ENCODE measurements at places on chromosomes 12 and 14.

- DNase-seq, result no peak
These were observed 153.8 kb upstream of the DDHD1 start for GRCh38 chr14:53306911-53307310.

GRCh38 chr12:21773806-21774205 is 700 bp downstream of the KCNJ8 start:
- DNase-seq, result no peak

GRCh38 chr12:78880078-78880477 is 15.5 kb downstream of the SYT1 start:
- no peak for DNase-seq

DNA sequence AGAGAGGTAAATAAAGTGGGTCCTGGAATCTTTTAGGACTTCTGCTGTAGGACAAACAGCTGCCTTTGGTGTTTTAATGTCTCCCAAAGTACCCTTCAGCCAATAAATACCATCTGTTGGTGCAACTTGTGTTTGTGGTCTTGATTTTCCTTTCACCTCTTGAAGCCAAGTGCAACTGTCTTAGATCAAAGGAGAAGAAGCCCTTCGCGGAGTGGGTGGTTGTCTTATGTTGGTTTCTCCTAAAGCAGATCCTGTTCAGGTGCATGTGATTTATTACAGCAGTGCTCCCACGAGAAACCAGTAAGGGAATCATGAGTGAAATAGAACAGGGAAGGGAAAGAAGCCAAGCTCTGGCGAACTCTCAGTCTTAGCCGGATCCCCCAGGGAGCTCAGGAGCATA is 27.7 kb downstream of the HRK start:
- no peak for DNase-seq

- no peak for DNase-seq
These were observed 56.6 kb downstream of the EID3 start for GRCh38 chr12:104360157-104360556.

- no peak for DNase-seq
These were observed 79.2 kb upstream of the CMKLR1 start for GRCh38 chr12:108418164-108418890.

DNA sequence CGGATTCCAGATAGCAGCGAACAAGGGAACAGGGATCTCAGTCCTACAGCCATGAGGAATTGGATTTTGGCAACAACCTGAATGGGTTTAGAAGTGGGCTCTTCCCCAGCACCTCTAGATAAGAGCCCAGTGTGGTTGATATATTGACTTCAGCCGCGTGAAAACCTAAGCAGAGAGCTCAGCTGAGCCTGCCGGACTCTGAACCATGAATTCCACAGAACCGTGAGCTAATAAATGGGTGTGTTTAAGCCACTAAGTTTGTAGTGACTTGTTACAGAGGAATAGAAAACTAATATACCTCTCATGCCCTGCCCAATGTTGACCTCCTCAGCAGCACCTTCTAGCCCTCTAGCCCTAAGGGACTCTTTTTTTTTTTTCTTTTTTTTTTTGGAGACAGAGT is 32.4 kb upstream of the TMED10 start:
- no peak for DNase-seq

DNA sequence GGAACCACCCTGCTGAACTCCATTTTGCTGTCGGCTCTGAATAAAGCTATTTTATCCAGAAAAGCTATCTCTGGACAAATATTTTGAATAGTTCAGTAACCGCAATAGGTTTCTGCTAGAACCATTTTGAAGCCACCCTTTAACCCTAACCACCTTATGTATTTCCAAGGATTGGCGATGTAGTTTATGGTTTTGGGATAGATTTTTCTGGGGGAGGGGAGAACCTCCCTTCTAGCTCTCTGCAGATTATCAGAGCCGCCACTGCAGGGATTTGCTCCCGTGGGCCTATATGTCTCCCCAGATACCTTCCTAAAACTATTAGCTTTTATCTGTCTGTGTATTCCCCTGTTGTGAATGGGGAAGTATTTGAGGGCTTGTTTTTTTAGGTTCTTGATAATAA is 1.8 kb upstream of the TUBA1B start:
- no peak for DNase-seq

- DNase-seq, result no peak
These were observed 86.3 kb downstream of the OTX2 start for GRCh38 chr14:56724013-56724412.

- DNase-seq, result peak; percentile 16
These were observed 291.1 kb upstream of the RTL1 start for GRCh38 chr14:101194373-101195308.

GRCh38 chr12:80044694-80045046 is 54.7 kb upstream of the OTOGL start:
- DNase-seq, result no peak

- DNase-seq, result peak; percentile 58
These were observed 50.9 kb upstream of the CCT2 start for GRCh38 chr12:69534389-69534822.

DNA sequence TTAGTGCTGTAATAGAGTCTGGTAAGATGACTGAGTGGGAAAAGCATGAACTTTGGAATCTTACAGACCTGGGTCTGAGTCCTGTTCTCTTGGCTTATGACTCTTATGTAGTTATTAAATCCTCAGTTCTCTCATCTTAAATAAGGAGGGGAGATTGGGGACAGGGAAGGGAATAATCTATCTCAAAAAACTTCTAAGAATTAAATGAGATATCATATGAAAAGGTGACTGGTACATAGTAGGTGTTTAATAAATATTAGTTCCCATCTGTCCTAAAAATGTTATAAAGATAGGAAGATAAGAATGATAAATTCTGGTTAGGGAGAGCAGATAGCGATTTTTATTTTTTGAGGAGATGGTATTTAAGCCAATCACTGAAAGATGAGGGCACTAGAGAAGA is 119.1 kb downstream of the INSM2 start:
- DNase-seq, result no peak

GRCh38 chr12:131351319-131352028 is 359.4 kb upstream of the SFSWAP start:
- no peak for DNase-seq

- no peak for DNase-seq
These were observed 4.9 kb downstream of the GALNT6 start for GRCh38 chr12:51386351-51386750.

DNA sequence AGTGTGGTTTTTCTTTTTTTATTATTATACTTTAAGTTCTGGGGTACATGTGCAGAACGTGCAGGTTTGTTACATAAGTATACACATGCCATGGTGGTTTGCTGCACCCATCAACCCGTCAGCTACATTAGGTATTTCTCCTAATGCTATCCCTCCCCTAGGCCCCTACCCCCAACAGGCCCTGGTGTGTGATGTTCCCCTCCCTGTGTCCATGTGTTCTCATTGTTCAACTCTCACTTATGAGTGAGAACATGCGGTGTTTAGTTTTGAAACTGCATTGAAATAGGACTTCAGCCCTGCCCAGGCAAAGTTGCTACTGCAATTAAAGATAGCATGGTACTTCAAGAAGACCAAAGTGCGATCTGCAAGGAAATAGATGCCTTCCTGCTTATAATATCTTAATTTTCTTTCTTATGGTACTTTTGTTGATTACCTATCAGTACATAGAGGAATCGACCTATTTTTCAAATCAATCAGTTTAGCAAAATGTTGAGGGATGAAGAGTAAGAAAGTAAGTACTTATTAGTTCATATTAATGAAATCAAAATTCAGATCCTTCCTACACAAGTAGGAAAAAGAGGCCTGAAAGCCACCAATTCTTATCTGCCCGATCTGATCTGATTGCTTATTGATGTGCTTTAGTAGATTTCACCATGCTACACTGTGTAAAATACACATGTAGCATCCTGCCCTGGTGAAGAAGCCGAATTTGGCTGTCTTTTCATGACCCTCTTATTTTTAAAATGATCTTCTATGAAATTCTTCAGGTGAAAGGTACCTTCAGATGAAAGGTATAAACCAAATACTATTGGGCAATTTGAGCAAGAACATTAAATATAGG is 1.6 kb downstream of the LTA4H start:
- DNase-seq, result no peak

DNA sequence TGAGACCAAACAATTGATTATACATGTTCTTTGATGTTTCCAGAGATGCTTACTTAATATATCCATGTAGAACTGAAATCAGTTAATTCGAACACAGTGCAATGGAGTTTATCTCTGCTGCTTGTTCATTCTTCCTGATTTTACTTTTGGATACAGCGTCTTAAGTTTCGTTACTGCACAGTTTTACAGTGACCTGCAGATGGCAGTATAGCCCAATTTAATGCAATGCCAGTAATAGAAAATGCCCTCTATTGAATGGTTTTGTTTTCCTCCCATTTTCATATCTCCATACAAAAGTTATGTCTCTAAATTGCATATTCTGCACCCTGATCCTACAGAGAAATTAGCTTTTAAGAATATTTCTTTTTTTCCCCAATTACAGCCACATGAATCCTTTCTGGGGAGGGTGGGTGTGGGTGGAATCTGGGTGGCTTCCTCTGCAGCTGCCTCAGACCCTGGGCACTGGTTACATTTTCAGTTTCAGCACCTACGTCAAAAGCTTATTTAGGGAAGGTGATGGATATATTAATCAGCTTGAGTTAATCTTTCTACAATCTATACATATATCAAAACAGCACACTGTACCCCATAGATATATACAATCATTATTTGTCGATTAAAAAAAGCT is 101.1 kb upstream of the DCD start:
- peak; percentile 53 for DNase-seq

- DNase-seq, result no peak
These were observed 29.0 kb downstream of the PTPRQ start for GRCh38 chr12:80472911-80473500.

DNA sequence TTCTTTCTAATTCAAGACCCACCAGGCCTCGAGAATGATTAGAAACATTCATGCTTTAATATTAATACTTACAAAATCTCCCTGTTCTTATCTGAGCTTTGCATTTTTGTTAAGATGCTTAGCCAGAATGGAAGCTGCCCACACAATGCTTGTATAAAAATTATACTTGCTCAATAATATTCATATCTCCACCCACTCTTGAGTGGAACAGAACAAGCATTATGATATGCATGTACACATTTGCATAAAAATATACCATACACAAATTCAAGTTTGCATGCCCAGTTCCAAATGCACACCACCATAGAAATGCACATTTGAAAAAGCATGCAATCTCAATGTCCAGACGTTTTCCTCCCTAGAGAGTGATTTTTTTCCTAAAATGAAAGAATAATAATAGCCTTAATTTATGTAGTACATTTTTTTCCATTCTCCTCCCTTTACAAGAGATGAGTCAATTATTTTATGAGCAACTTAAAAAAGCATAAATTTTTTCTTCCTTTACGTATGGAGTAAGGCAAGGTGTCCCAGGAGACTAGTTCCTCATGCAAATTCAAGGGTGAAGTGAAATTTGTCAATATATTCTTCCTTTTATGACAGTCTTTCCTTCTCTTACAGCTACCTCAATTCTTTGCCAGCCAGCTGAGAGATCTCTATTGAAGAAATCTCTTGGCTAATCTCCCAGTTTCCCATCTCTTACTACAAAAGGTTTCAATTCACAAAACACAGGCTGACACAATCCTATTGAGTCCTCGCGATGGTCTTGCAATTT is 313.1 kb upstream of the GARIN6 start:
- DNase-seq, result no peak

DNA sequence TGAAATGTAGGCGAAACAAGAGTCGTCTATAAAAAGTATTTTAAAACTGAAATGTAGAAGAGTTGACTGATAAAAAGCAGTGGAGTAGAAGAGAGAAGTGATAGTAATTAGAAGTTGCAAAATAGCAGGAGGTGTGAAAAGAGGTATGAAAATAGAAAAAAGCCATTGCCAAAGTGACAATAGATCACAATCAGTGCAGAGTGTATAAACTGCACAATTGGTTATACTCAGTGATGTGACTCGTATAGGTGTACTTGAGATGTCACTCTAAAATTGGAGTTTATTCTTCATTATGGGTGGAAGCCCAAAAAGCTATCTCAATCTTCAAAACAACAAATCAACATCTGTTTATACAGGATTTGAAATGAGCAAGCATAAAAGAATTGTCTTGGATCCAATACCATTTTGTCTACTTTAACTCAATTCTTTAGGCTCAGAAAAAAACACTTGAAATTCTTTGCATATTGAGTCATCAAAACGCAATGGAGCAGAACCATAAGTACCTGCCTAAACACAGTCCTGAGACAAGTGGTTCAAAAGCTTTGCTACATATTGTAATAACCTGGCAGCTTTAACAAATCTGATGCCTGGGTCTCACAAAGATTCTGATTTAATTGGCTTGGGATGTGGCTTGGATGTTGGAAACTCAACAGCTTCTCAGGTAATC is 8.8 kb downstream of the IKBIP start:
- DNase-seq, result no peak

DNA sequence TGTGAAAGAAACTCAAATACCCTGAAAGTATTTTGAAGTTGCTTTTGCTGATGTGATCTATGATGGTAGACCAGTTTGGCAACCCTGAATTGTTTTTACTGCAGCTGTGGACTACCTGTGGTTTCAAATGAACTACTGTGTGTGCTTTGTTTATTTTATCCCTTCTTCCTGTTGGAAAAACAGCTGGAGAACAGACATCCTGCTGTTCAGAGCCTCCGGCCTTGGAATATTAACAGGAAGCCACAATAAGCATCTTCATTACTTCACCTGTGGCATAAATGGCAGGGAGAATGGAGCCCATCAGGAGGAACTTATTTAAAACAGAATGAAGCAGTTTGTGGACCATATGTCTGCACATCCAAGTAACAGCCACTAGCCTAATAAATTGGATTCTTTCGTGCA is 104.8 kb downstream of the DUSP6 start:
- no peak for DNase-seq

GRCh38 chr12:121038861-121039668 is at the start of gene OASL:
TSS of gene OASL (minus strand) at chr12:121039246. CDS start at chr12:121038971, 275 bp downstream.
- DNase-seq, result peak; percentile 87

GRCh38 chr12:15706010-15706676 is 83.0 kb downstream of the EPS8 start:
- no peak for DNase-seq

DNA sequence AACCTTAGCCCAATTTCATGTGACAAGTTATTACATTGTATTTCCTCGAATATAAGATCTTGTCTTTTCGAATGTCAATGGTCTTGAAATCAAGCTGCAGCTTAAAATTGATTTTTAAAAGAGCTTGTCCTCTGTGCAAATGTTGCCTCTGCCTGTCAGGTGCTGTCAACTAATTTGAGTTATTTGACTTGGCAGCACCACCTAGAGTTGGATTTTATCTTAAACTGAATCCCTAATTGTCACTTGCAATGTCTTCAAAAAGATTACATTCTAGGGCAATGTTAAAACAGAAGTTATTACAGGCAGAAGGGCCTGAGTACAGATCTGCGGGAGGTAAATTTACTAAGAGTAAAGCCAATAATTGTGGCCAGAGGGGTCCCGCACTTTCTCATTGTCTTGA is 26.2 kb upstream of the TUNAR start:
- no peak for DNase-seq

GRCh38 chr14:33567023-33567728 is 383.7 kb downstream of the EGLN3 start:
- DNase-seq, result no peak

- DNase-seq, result no peak
These were observed 20.0 kb upstream of the APPL2 start for GRCh38 chr12:105256011-105256410.
